ENCODE measurements at places on chromosomes 3 and 15.

DNA sequence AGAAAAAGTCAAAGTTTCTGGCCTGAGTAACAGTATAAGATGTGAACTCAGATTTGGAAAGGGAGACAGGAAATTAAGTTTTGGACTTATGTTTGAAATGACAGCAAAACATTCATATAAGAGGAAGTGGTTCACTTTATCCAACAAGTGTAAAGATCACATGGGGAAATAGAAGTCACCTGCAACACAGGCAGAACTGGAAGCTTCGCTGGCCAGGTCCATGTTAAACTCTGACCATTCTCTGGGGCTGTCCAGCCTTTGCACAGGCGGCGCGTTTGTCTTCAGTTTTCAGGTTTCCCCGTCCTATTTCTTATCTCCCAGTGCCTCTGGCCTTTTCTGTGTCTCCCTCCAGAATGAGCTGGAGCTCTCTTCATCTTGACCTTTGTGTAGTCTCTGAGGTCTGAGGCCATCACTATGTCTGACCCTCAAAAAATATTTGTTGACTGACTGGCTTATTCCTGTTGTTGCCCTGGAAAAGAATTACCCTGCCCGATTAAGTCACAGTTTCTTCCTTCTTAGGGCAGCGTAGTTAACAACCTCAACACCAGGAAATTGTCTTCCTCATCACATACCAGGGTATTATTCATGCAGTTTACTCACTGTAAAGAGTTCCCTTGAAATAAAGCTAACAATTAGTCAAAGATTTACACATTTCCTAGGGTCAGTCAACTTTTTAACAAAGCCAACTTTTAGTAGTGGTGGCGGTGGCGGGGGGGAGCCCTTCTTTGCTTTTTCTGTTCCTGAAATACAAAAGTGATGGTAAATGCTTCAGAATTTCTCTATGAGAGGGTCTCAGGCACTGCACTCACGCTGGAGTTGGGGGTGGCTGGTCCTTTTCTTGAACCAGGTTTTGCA is 959 bp upstream of the RASA2 start:
- peak; percentile 83 for DNase-seq

DNA sequence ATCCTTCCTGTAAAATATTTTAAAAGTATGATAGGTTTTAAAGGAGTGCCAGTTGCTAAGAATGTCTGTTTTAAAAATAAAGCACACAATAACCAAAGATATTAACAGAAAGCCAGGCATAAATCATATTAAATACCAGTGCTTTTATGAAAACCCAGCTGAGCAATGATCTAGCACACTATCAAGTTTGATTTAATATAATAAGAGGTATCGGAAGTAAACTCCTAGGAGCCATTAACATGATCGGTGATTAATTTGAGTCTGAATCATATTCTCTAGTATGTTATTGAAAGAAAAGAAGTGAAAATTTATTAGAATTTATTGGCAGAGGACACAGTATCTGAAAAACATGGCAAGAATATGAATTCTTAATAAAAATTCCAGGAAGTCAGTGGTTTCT is 91.7 kb downstream of the SPATA16 start:
- no peak for DNase-seq

- no peak for DNase-seq
Measured at GRCh38 chr15:88835646-88836045, 32.4 kb downstream of the ACAN start.

DNA sequence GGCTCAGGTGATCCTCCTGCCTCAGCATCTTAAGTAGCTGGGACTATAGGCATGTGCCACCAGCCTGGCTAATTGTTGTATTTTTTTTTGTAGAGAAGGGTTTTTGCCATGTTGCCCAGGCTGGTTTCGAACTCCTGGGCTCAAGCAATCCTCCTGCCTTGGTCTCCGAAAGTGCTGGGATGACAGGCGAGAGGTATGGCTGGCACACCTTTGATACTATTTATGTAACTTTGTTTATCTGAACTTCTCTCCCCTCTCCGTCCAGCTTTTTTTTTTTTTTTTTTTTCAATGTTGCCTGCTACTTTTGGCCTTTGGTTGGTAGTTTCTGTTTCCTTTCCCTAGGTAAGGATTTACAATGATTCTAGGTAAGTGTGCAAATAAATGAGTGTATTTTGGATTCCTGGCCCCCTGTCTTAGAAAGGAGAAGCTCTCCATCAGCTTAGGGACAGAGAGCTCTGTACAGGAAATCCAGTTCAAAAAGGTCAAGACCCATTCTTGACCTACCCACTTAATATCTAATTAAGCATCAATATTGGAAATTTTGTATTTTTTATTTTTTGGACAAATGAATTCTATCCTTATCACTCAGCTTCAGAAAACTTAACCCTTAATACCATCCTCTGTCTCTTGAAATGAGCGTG is 6.8 kb downstream of the ARL6IP5 start:
- no peak for DNase-seq

DNA sequence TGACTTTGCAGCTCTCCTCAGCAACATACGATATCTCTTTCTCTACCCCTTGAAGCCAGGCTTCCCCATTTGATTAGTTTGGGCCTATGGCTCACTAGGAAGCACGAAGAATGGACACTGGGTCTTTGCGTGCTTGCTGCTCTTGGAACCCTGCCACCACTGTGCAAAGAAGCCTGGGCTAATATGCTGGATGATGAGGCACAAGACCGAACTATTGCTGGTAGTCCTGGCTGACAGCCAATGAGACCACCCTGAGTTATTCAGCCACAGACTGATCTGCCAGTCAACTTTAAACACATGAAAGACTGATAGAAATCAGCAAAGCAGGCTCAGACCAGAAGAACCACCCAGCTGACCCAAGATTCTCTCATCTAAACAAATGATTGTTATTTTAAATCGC is 250.3 kb downstream of the CBLB start:
- DNase-seq, result no peak

DNA sequence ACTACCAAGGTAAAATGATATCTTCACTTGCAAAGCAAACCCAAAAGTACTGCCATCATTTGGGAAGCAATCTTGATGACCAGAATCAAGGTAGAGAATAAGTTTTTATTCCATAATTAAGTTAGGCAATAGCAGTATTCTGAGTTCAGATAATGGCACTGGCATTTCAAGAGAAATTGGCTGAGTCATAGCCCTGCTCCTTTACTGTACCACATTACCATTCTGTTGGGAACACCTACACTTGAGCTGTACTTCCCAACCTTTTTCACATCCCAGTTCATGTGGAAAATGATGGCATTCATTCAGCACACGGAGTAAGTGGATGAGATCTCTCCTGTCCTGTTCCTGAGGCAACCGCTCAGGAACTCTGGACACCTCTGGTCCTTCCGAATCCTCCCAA is 311.6 kb upstream of the TPRG1 start:
- DNase-seq, result no peak

DNA sequence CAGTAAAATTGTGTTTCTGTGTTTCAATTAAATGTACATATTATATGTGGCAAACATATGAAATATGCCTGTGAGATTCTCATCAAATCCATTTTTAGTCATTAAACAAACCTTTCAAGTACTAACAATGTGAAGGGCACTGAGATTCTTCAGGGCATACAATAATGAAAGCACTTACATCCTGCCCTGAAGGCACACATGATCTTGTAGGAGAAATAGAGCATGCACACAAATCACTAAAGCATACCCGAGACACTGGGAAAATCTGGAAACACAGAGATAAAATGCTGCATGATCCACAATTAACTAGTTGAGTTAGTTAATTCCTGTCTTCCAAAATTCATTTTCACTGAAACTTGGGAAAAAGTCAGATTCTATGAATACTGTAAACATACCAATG is 810.5 kb upstream of the NECTIN3 start:
- no peak for DNase-seq

- DNase-seq, result no peak
Measured at GRCh38 chr3:35438101-35438500, 201.2 kb upstream of the ARPP21 start.

DNA sequence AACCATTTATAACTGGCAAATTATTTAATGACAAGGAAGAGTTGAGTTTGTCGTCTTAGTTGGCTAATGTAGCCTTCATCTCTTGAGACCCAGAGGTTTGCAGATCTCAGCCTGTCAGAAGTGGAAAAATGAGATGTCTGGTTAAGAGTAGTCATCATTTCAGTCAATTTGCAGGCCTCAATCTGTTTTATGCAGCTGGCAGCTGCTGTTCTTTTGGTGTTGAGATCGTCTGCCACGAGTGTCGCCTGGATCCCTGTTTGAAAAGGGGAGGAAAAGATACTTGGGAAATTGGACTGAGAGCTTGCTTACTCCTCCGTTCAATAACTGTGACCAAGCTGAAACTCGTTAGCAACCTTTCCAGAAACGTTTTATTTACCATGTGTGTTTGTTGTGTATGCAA is 2.3 kb downstream of the PHLDB2 start:
- no peak for DNase-seq

DNA sequence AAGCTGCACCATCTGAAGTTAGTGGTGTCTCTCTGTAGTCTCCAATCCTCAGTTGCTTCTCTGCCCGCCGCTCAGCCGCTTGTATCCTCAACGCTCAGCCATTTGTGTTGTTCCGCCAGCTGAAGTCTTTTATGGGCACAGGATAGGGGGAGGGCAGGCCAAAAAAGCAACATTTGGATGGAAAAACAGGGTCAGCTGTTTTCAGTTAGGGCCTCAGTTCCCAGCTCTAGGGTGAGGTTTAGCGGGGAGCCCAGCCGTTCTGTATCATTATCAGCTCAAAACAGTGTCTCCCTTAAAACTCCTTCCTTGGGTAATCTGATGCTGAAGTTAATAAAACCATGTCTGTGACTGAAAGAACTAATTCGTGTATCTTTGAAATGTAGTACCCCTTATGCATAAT is 329.5 kb upstream of the AZI2 start:
- no peak for DNase-seq

DNA sequence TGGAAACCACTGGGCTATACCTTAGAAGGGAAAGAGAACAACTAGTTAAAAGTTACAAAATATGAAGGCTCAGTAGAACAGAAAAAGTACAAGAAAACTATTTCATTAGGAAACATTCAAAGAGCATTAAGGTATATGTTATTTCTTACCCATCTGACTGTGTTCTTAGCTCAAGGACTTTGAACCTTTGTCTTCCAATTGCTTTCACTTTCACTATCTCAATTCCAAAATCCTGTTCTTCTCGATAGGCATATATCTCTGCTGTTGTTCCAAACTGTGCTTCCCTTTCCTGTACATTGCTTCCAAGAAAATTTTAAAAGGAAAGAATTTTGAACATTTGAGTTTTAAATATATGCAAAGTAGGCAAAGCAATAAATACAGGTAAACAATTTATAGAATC is 6.9 kb downstream of the CRBN start:
- DNase-seq, result no peak

- DNase-seq, result no peak
Measured at GRCh38 chr3:153182501-153183293, 20.7 kb downstream of the RAP2B start.

DNA sequence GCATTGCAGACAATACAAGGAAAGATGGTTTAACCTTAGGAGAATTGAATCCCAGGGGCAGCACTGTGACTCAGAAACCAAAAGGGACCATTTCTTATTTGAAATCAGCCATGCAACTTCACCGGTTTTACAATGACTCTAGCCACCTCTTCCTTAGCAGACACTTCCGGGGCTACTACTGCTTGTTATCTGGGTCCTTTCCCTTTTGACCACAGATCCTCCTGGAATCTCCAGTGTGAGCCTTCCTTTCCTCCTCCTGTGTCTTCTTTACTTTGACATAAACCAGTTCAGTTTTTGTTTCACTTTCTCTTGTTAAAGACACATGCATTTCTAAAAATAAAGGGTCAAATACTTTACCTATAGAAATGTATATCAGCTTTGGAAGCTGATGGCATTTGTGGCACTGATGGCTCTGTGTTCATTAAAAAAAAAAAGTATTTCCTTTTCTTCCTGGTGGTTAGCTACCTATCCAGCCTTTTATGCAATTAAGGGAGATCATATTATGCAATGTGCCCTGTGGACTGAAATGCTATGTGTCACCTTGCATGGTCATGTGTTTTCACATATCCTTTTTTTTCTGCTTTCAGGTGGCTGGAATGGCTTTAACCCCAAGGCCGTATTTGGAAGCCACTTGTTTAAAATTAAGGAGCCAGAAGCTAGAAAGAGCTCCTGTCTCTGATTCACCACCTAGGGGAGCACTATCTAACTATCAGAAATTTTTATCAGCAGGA is 296.2 kb downstream of the CHL1 start:
- no peak for DNase-seq

DNA sequence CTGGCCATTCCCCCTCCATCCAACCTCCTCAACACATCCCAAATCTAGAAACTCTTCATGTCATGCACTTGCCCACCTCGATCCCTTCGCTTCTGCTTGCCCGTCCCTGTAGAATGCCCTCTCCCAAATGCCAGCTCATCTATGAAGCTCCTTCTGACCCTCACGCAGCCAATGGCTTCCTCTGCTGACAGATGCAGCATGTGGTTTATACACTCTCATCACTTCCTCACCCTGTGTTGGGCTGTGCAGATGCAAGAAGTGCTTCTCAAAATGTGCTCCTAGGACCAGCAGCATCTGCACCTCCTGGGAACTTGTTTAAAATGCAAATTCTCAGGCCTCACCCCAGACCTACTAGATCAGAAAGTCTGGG is 51.7 kb downstream of the SEMA5B start:
- DNase-seq, result peak; percentile 47

DNA sequence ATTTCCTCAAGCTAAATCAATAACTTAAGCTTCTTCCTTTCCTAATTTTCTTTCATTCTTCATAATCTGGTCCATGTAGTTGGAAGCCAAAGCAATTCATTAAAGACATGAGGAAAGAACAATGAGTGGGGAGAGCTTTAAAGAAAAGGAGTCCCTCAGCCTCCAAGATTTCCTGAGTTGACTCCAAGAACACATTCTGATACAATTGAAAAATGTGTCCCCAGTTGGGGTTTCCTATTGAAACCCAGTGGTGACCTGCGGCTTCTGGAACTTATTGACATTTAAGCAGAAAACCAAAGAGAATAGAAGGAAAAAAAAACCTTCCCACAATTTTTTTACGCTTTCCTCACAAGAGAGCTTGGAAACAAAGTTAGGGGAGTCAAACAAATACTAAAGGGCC is 37.0 kb downstream of the ATP8B4 start:
- DNase-seq, result no peak

DNA sequence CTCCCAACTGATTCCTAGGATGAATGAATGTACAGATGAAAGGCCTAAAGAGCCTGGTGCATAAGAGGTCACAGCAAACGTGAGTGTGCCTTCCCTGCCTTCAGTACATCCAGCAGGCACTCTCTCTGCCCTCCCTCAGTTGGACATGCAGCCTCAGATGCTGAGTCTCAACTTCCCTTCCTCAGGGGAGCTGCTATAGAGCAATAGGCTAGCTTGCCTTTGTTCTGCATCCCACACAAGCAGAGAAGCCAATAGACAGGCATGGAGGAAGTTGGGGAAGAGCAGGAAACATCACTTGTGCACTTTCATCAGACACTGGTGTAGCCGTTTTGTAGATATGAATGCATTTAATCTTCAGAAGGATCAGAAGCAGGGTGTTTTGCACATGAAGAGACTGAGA is 147.5 kb upstream of the THBS1 start:
- DNase-seq, result peak; percentile 75

DNA sequence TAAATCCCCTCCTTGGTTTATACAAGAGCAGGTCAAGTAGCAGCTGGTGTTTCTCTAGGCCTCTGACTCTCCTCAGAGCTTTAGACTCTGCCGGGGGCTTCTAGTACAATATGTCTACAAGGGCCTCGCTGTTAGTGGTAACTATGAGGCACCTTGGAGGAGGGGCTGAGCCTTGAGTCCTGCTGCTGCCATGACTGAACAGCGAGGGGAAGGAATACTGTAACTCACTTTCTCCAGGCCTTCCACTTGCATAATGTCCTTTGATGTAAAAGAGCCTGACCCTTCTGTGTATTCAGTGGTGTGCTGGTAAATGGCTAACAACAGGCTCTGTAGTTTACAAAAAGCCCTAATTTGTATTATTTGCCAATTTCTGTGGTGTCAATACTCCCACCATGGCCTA is 27.8 kb downstream of the DRD3 start:
- no peak for DNase-seq

Data from suppressor macrophage treated with lipopolysaccharide for 1 hour (primary cell).